HT1080 (cell line): ENCODE measurements at places on chromosomes 7 and 10.

GRCh38 chr10:4947039-4947634, 16.1 kb upstream of the AKR1C1 start:
- no peak for DNase-seq

- no peak for DNase-seq
These were observed 13.7 kb downstream of the CISD1 start for GRCh38 chr10:58282615-58283014.

GRCh38 chr7:77338260-77338659, 77.9 kb downstream of the GSAP start:
- DNase-seq, result no peak

GRCh38 chr10:105534086-105534485, 893.0 kb downstream of the SORCS3 start:
- no peak for DNase-seq

DNA sequence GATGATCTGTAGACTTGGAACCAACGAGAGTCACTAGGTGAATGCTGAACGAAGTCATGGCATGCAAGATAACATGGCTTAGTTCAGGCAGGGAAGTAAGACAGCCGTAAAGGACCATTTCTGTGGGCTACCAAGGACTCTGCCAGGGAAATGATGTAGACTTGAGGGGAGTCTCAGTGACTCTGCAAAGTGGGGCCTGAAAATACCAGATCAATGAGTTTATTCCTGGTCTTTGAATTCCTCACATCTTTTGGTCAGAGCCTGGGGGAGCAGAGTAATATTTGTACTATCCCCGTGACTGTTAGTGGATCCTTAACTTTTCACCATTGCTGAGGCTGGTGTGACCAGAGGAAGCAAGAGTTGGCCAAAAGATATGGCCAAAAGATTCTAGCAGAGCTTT, 60.7 kb upstream of the INHBA start:
- no peak for DNase-seq

DNA sequence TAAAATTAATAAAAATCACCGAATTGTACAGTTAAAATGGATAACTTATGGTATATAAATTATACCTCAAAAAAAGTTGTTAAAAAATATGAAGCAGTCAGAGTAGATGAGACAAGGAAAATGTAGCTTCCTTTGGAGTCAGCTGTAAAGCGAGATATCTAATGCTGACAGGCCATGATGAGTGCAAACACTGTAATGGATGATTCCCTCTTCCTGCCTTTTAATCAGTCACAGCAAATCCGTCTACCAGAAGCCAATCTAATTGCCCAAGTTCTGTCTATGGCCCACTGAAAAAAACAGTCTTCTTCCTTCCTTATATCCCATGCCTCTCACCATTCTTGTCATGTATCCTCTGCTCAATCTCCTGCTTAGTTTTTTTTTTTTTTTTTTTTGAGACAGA, 59.9 kb upstream of the DNAJB12 start:
- DNase-seq, result no peak

DNA sequence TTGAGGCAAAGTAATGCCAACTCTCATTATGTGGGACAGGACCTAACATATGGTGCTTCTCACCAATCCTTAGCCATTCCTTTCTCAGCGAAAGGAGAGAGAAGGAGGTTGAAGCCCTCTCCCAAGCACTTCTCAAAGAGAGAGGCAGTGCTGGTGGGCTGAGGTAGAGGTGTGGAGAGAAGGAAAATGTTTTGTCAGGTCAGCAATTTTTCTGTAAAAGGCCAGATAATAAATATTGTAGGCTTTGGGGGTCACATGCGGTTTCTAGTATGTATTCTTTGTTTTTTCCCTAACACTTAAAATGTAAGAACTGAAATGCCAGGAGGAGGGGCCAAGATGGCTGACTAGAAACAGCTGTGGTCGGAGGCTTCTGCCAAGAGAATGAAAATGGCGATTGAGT, 225.0 kb upstream of the NPY start:
- no peak for DNase-seq

DNA sequence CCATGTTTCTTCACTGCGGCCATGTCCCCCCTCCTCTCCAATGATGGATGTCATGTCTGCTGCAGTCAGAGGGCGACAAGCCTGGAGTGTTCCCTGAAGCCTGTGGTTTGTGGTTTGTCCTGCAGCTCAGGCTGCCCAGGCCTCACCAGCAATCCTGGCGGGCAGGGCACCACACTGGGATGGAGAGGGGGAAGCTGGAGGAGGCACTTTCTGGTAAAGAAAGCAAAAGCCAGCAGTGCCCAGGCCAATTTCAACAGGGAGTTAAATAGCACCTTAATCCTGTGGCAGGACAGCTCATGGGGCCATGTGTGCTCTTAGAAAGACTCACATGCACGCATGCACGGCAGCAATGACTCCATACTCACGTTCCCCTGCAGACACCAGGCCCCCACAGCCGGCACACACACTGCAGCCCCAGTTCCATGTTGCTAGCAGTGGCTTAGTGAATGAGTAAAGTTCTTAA, 158.3 kb downstream of the EGFR start:
- no peak for DNase-seq

DNA sequence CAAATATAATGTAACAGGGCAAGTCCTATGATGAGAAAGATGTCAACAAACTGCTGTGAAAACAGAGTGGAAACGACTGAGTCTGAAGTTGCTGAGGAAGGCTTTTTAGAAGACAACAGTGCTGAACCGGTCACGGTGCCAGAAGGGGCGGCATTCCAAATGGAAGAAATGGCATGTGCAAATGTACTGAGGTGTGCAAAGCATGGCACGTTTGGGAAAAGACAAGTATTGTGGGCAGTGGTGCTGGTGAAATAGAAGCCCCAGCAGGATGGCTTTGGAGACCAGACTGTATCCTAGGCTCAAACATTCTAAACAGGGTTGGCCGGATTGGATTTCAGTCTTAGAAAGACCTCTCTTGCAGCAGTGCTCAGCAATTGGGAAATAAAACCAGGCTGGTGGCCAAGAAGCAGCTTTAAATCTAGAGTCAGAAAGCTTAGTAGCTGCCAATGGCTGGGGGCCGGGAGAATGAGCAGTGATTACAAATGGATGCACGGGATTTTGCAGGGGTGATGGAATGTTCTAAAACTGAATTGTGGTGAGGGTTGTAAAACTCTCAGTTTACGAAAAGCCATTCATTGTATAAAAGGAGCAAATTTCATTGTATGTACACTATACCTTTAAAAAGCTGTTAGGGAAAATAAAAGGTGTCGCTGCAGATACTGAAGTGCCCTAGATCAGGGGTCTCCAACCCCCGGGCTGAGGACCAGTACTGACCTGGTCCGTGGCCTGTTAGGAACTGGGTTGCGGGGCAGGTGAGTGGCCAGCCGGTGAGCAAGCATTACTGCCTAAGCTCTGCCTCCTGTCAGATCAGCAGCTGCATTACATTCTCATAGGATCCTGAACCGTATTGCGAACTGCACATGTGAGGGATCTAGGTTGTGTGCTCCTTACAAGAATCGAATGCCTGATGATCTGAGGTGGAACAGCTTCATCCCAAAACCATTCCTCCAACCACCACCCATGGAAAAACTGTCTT, 141.6 kb downstream of the HIBADH start:
- no peak for DNase-seq

GRCh38 chr7:152925412-152926147, 166.0 kb downstream of the ACTR3B start:
- DNase-seq, result no peak

- no peak for DNase-seq
These were observed 209.7 kb upstream of the AUTS2 start for GRCh38 chr7:69388452-69389137.

GRCh38 chr7:1486571-1486970, 17.6 kb downstream of the INTS1 start:
- DNase-seq, result no peak

- peak; percentile 18 for DNase-seq
These were observed 395.6 kb upstream of the ETV1 start for GRCh38 chr7:14385074-14385473.

DNA sequence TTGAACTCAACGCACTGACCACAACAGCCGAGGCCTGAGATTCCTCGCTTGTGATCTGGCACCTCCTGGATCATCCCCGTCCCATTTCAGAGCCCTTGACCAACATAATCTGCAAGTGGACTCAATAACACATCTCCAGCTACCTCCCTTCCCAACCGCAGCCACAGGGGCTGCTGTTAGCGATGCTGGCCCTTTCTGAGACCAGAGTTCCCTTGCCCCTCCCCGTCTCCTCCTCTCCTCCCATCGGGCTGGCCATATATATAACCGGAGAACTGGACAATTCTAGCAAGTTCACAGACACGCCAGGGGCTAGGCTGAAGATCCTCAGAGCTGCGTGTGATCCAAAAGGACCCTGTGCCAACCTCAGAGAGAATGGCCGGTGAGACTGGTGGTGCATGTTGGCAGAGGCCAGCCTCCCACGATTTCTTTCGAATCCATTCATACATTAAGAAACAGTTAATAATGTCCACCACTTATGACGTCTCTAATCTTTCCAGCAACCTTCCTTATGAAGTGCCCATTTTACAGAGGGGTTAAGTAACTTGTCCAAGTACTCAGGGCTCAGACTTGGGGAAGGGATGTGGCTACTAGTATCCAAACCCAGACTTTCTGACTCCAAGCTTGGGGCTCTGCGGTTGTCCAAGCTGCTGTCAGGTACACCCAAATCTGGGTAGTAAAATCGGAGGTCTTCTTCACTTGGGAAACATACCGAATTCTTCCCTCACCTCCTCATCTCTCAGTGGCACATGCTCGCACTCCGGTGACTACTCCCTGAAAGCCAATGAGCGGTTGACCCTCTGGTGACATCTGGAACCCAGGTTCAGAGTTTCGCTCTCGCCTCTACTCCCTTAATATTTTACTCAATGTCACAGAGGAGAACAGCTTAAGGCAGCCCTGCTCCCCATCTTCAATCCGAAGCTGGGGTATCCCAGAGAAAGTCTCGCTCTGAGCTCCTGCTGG, 11.2 kb upstream of the FEZF1 start:
- DNase-seq, result no peak

DNA sequence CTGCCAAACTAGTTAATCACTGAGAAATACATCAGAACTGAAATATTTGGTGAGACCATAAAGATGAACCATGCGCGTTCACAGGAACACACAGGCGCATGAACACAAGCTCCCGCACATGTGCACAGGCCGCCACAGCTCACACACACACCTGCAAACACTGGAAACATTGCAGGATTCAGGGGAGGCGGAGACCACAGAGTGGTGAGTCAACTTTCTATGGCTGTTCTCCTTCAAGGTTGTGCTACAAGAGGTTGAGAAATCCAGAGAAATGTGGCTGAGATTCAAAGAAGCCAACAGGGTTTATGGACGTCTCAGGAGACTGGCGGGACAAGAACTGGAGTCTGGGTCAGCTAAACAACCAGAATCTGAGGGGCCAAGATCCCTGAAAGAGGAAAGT, 17.8 kb downstream of the ESYT2 start:
- DNase-seq, result peak; percentile 72

- peak; percentile 47 for DNase-seq
These were observed 6.0 kb downstream of the SRGN start for GRCh38 chr10:69093933-69094332.

GRCh38 chr10:55786461-55787050, 574.5 kb downstream of the ZWINT start:
- no peak for DNase-seq

DNA sequence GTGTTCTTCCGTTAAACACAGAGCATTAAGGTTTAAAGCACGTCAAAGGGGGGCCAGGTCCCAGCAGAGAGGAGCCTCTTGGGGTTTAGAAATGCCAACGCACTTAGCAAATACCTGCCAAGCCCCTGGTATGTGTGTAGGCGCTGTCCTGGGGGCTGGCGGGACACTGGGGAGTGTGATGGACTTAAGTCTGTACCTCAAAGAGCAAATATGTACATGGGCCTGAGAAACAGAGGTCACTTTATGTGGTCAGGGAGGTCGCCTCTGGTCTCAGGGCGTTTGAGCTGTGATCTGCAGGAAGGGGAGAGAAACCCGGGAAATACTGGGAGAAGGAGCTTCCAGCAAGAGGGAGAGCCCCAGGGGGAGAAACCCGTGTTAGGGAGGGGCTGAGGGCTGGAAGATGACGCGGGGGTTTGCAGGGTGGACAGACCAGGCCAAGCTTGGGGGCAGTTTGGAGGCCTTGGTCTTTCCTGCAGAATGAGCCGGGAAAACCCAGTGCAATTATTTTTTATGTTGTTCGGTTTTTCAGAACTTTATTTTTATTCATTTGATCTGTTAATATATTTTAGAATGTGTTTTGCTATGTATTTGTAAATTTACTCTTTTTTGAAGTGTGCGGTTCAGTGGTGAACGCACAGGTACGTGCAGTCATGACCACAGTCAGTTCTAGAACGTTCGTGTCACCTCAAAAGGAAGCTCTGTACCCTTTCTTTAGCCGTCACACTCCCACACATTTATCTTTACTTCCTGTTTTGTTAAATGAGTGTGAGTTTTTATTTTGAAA, 441.4 kb upstream of the FOXK1 start:
- DNase-seq, result no peak

GRCh38 chr10:107022600-107023354, 141.7 kb downstream of the SORCS1 start:
- DNase-seq, result no peak

GRCh38 chr10:26439406-26440087, 1.4 kb downstream of the APBB1IP start:
- no peak for DNase-seq

GRCh38 chr7:12458520-12459131, 55.0 kb upstream of the VWDE start:
- peak; percentile 59 for DNase-seq

GRCh38 chr10:36341471-36341870, 699.4 kb upstream of the FZD8 start:
- no peak for DNase-seq

DNA sequence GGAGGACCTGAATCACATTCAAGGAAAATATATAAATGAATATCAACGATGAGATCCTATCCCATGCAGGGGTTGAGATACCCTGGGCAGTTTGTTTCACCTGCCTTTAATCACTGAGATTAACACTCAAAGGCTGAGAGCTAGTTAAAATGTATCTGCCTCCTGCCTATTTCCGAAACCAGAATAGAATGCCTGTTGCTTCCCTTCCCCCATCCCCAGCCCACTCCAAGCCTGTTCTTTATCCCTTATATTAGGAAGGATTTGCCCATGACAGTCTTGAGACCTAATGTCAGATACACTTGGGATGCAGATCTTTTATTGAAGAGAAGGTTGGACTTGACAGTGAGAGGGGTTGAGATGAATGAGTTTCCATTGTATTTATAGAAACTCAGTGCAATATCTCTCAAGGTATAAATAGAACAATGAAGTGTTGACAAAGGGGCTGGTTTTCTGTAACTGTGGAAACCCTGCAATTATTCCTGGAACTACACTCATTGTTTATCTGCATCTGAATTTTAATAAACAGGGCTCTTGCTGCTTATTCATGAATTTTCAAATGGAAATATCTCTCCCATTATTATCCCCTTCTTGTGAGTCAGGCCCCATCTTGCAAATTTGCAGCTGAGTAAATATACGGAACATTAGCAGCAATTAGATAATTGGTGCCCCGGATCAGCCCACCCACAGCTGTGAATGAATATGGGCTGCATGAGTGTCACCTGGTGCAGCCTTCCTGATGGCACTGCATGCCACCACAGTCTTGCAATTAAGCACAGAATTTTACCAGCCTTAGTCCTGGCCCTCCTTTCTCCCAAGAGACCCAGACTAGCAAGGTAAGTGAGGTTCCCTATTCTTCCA, 66.7 kb downstream of the SORCS3 start:
- no peak for DNase-seq
